Forelimb muscle (tissue), 1 donor: ENCODE measurements at places on chromosomes 4 and X. TPM values are rescaled to one million over a fixed set of nuclear protein-coding genes. Genes with fewer than 3 reads are reported as not detected.

- DNase-seq, result no peak
These were observed 456.6 kb downstream of the IL15 start for GRCh38 chr4:142092941-142093340.

DNA sequence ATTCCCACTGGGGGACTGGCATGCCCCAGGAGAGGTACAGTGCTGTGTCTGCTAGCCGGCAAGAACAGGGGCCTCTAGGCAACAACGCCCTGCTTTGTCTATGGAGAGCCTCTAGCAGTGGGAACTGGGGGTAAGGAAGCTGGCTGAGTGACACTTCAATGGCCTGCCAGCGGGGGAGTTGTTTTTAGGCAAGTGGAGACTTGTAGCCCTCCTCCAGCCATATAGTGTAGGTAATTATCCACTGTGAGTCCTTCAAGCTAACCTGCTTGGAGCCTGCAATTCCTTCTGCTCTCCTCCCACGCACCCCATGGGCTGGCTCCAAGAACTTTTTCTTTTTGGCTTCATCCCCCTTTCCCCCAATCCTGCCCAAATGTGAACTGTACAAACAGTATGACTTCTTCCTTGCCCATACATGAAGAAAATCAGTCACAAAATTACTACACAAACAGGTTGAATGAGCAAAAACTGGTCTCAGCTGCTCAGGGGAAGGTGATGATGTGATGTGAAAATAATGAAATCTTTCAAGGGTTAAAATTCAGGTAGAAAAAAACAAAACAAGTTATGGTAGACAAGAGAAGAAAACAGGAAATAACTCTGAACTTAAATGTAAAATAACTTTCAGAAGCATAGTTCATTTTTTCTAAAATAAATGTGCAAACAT lies 33.1 kb downstream of the LEF1 start:
- DNase-seq, result no peak

- DNase-seq, result no peak
These were observed 617 bp upstream of the PDHA1 start for GRCh38 chrX:19343085-19343534.

The EPHA5 gene
- 0.43 TPM for polyA plus RNA-seq
